Activated naive CD4-positive, alpha-beta T cell treated with anti-CD3 and anti-CD28 coated beads, Interleukin-2, amount 10 ng/mL, durations not matched to agents 7 days and 5 days (primary cell): ENCODE measurements at places on chromosomes 5 and 9.

DNA sequence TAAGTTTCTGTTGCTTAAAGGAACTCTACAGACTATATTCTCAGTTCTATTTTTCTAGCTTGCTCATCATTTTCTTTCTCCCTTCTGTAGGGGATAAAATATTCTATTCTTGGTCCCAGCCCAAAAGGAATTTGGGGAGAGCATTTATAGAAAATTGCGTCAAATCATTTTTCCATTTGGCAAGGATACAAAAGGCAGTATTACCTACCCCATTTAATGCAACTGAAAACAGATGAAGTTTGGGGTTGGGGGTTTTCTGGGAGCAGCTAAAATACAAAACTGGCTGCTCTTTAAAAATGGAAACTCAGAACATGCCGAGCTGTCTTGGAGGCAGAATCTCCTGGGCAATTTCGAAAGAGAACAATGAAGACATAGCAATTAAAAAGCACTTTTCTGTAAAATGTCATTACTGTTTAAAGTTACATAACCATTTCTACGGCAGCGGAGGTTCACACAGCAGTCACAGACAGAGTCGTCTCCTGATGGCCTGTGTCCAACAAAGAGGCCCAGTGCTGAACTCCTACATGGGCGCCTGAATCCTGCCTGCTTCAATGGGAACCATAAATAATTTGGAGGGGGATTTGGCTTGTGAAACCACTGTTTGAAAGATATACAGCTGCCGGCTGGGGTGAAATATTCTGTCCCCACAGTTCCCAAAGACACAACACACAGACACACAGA is 152.4 kb downstream of the BRINP1 start:
- no peak for DNase-seq

DNA sequence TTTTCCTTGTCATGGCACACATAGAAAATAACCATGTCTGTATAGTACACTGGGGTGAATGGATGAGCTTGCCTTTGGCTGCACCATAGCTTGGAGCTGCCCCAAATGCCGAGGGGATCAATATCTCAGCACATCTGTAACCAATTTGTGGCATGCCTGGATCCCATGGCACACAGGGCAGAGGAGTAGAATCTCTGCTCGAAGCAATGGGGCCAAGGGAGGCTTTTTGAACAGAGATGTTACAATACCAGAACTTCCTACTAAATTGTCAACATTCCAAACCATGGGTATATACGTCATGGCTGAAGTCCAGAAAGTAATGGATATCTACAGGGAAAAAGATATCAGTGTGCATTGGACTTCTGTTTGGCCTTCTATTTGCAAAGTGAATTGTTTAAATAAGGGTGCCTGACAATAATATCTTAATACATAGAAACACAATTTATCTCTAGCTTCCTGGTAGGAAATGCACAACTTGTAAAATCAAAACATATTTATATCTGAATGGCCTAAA is 39.0 kb downstream of the ESM1 start:
- no peak for DNase-seq

GRCh38 chr9:124708633-124709291 is 62.3 kb downstream of the NR6A1 start:
- no peak for DNase-seq

- DNase-seq, result no peak
Observed at GRCh38 chr5:18152671-18153070, 518.4 kb downstream of the TAF11L14 start.

- peak; percentile 52 for DNase-seq
Observed at GRCh38 chr5:79236362-79236969, 535 bp downstream of the JMY start.

DNA sequence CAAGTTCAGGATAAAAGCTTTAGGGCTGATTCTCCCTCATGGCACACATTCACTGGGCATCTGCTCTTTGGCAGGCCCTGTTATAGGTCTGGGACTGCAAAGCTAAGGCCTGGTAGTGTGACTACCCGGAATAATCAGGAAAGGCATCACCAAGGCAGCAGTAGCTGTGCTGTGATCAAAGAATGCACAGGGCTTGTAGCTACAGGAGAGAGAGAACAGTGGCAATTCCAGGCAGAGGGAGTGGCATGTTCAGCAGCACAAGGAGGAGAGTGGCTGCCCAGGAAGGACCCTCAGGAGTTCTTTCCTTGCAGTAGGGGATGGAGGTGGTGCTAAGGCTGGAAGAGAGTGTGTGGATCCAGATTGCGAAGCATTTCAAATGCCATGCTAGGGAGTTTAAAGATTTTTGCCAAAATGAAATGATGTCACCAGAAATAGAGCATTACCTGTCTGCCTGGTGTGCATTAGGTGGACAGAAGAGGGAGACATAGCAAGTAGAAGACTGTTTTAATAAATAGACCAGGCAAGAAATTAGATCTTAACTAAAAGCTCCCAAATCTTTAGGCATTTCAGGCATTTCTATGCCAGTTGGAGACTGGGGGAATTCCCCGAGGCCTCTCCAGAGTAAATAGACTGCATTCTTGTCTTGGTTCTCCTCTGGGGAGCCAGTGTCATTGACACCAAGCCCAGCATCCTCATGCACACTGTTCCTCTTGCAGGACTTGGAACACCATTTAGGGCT is 69.1 kb downstream of the GPR21 start:
- DNase-seq, result no peak

GRCh38 chr9:101176384-101176783 is 147.9 kb downstream of the PLPPR1 start:
- no peak for DNase-seq

DNA sequence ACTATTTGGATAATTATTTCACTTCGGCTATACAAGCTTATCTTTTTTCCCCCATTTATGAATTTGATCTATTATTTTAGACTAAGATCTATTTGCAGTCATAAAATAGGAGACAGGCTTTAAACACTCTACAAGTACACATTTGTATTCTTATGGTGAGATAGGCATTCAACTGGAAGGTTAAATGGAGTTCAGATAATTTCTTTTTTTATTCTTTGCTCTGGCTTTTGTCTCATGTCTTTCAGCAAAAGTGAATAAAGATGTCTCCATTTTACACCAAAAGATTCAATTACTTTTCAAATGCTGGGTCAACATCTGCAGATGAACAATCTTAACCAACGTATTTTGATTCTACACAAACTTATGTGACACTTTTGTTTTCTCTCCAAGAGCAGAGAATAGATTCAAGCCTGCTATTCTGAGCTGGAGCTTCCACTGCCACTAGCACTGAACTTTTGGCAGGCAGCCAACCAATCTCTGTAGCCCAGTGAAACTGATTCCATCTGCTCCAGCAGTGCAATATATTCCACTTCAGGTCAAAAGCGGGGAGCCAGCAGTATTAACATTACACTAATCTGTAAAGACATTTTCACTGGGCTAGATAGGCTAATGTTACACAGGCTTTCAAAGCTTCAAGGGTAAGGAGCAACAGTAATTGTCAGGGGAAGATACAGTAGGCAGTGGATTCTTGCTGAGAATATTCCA is 452.0 kb upstream of the ZNF608 start:
- no peak for DNase-seq

GRCh38 chr5:16597946-16598694 is 18.7 kb downstream of the RETREG1 start:
- DNase-seq, result no peak

GRCh38 chr9:113151696-113152630 is 1.2 kb downstream of the SLC31A2 start:
- DNase-seq, result no peak

DNA sequence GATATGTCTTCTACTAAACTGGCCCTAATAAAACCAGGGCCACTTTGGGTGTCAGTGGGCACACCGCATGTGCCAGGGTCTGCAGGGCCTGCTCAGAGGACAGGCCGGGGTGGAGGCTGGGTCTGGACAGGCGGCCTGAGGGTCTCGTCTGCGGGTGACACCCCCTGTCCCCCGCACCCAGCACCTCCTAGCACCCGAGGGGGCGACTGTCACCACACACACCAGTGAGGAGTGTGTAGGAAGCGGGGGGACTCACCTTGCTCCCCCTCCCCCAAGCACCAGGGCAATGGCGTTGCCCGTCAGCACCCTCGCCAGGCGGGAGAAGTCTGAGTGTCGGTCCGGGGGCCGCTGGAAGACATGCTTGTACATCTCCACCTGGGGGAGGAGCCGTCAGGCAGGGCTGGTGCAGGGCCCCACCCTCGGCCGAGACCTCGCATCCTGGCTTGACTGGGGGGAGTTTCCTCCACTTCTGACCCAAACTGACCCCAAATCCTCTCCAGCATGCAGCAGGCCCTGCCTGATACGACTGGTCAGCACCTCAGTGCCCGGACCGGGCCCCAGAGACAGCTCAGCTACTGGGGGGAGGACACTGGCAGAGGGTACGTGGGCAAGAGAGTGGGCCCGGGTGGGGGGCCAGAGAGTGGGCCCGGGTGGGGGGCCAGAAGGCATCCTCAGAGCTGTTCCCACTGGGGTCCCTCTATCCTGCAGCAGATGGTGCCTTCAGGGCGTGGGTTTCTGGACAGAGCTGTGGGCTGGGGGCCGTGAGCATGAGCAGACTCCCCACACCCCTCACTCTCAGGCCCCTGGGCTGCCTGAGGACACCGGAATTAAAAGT is 18.9 kb upstream of the NSMF start:
- no peak for DNase-seq

DNA sequence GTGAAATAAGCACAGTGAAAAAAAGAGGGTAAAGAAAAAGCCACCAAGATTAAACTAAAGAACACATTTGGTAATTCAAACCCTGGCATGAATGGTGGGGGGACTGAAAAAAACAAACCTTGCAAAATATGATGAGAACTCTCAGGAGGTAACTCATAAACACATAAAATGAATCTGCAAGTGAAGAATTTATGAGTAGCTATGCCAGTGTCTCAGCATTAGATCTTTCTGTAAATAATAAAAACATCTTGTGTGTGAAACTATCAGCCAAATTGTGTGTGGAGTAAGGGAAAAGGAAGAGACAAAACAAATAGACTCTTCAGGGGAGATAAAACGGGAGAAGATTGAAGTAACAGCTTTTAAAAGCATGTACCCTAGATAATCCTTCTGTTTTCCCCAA is 129.6 kb upstream of the SPEF2 start:
- no peak for DNase-seq

GRCh38 chr5:150653762-150654556 is 7.1 kb upstream of the MYOZ3 start:
- no peak for DNase-seq

DNA sequence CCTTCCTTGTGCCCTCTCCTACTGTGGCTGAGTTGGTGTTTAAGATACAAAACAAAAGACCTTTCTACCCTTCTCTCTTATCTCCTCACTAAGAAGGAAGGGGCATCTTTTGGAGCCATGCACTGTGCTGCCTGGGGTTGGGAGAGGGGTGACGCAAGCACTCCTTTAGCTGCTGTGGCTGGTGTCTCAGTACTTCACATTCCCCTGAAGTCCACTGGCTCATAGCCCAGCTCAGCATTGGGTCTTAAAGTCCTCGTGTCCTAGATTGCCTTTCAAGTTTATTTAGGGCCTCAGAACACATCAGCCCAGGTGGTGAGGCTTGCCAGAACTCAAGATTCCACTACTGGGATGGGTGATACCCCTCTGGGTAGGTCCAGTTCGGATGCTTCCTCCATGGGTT is 325.9 kb upstream of the CYLC2 start:
- no peak for DNase-seq

DNA sequence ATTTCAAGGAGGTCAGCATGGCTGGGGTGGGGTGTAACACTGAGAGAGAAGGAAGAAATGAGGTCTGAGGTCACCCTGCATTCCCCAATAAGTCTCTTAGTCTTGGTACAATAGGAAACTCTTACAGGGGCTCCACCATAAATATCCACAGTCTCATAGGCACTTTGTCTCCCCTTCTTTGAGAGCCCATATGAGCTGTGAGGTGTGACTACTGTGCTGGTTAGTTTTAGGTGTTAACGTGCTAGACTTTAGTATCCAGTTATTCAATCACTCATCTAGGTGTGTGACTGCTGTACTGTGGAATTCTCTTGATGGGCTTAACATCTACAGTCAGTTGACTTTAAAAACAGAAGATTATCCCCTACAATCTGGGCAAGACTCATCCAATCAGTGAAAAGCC is 378.1 kb upstream of the RFX3 start:
- DNase-seq, result no peak

GRCh38 chr9:33133186-33133585 is 34.0 kb downstream of the B4GALT1 start:
- DNase-seq, result no peak

DNA sequence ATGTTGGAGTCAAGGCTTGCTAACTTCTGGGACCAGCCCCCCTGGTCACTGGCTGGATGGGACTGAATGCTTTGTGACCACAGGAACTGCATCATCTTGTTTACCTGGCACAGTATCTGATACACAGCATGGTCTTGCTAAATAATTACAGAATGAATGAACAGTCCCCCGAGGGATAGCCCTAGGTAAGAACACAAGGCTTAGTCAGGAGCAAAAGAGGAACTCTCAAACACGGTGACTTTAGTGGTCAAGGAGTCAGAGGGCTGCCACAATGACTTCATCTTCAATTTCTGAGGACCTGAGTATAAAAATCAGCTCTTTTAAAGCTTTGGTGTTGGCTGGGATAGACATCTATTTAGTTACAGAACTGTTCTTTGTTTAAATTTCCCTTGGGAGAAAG is 15.1 kb upstream of the CXCL14 start:
- DNase-seq, result no peak

- no peak for DNase-seq
Observed at GRCh38 chr5:15946026-15946425, 233.6 kb downstream of the MARCHF11 start.

DNA sequence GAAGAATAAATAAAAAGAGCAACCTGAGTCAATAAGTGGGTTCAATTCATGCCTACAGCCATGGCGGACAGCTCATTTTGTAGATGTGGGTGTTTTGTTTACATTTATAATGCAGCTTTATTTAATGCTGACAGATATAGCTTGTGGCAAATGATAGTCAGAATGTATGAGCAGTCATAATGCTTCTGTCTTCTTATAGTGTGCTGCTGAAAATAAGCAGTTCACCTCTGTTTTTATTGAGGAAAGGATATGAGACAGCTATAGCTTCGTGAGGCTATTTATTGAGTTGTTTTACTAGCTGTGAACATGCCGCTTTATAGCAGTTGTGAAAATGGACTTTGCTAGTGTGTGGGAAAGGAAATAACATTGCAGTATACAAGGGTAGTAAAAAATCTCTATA is 147.4 kb downstream of the PBX3 start:
- no peak for DNase-seq

DNA sequence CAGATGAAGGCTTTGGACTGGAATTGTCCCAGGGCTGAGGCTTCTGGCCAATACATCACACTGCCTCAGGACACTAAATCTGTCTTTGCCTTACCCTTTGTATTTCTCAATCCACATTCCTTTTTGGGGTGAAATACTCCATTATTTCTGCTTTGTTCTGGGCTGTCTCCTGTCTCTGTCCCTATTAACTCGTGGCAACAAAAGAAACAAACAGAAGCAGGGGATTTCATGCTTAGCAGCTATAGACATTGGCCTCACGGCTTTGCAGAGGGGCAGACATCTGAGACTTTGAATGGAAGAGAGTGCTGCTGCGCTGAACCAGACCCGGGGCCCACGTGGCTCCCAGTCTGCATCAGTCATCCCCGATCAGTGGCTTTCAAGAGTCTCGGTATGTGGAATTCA is 129.7 kb downstream of the ARL15 start:
- no peak for DNase-seq

- DNase-seq, result no peak
Observed at GRCh38 chr9:134825025-134825424, 55.6 kb upstream of the FCN2 start.

GRCh38 chr5:76475385-76475784 is 72.3 kb downstream of the IQGAP2 start:
- DNase-seq, result no peak

GRCh38 chr9:129225815-129226214 is 47.8 kb upstream of the IER5L start:
- DNase-seq, result peak; percentile 72
